Renal cortical epithelial cell (primary cell): ENCODE measurements at places on chromosomes 3 and 15. TPM values are rescaled to one million over a fixed set of nuclear protein-coding genes. Genes with fewer than 3 reads are reported as not detected.

Gene FANCD2OS
- total RNA-seq: not detected in 2 replicates

Gene CTXN2
- total RNA-seq: 0.05 TPM in 1 of 2 replicates, not detected in the other

Gene DCBLD2
- 391 and 1,095 TPM in 2 replicates for total RNA-seq

Gene GP5
- under 0.01 and 0.10 TPM in 2 replicates for total RNA-seq

Gene GOLGA8R
- 0.35 and 1.6 TPM in 2 replicates for total RNA-seq

Gene KCNMB3
- total RNA-seq: under 0.01 and 2.1 TPM in 2 replicates

Gene INSYN1
- total RNA-seq: under 0.01 and 0.80 TPM in 2 replicates

Gene CCR2
- total RNA-seq: not detected in 2 replicates

Gene TM4SF1
- 63.8 and 247 TPM in 2 replicates for total RNA-seq

Gene CCR8
- 1.0 TPM in 1 of 2 replicates, not detected in the other for total RNA-seq

Gene IQCH
- total RNA-seq: 3.0 and 14.0 TPM in 2 replicates

DNA sequence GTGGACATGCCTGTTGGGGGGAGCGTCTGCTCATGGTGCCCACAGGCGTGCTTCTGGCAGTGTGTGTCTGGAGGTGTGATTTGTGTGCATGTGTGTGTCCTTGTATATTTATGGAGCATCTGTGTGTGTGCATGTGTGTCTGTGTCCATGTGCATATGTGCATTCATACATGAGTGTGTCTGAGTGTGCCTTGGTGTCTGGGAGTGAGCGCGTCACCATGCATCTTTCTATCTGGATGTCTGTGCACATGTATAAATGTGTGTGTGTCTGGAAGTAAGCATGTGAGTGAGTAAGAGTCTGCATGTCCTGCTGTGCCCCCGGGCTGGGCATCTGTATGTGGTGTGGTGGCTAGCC lies 58.1 kb upstream of the PRR23E start:
- DNase-seq: no peak

- DNase-seq: no peak
These were observed 262.6 kb downstream of the C3orf38 start for GRCh38 chr3:88412346-88412745.

- peak; percentile 66 for DNase-seq
These were observed 618.1 kb downstream of the PYDC2 start for GRCh38 chr3:192079098-192079497.

GRCh38 chr15:27183201-27183600 lies 212.2 kb downstream of the GABRG3 start:
- no peak for DNase-seq

DNA sequence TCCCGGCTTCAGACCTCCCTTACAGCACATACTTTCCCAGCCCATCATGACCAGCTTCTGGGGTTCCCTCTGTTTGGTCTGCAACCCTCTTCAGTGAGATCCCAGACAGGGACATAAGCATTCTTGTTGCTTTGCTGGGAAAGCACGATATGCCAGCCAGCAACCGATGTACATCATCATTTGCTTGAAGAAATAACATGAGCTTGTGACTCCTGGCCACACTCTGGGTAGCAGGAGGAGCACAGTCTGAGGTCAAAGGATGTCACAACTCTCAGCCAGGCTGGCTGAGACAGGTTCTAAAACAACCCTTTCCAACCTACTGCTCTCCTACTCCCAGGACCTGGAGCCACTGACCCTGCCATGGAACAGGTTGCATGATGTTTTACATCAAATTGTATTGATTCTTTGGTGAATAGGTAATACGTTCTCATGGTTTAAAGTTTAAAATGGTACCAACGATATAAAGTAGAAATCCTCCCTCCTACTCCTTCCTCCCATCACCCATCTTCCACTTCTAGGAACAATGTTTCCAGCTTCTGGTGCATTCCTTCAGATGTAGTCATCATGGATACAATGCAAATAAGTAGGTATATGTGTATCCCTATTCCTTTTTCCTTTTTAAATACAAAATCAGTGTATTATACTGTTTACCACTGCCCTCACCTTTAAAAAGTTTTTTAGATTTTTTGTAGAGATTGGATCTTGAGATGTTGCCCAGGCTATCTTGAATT lies 190.3 kb downstream of the OPA1 start:
- DNase-seq: peak; percentile 80

GRCh38 chr3:13309004-13309403 lies 111.1 kb downstream of the NUP210 start:
- no peak for DNase-seq

DNA sequence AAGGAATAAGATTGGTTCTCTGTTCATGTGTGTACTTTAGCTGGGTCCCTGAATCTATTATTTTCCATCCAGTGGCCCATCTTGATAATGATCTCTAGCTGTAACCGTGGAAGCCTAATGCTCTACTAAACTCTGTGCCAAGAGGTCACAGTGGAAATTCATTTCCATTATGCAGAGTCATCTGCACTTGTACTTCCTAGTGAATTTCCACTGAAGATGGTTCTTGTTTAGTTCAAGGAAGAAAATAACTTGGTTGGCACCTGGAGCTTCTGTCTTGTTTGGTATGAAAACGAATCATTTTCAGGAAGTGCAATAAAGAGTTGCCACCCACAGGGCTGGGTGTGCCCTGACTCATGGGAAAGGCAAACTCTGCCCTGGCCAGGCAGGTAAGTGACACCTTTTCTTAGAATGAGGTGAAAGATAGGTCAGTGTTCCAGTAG lies 10.3 kb downstream of the LPP start:
- DNase-seq: peak; percentile 75

GRCh38 chr3:74349015-74349414 lies 265.4 kb downstream of the CNTN3 start:
- DNase-seq: no peak

- DNase-seq: no peak
These were observed 921 bp downstream of the LMLN start for GRCh38 chr3:197960694-197961581.

DNA sequence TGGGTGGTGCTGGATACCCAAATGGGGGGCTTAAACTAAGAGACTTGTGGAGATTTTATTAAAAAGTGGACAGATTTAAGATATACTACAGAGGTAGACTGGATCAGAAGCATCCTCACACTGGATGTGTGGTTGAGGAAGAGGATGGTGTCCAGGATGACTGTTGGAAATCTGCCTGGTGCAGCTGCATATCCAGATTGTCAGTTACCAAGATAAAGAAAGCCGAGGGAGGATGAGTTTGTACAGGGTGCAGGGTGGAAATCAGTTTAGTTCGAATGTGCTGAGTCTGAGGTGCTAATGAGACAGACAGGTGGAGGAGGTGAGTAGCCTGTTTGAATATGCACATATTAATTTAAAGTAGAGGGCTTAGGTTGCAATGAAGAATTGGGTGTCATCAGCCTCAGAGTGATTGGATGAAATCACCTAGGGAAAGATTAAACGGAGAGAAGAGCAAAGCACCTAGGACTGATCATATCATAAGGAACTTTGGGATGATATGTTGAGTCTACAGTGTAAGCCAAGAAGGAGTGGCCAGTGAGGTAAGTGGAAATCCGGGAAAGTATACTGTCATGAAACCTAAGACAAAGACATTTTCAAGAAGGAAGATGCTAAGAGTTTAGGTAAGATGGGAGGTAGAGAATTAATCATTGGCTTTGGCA lies 74.1 kb upstream of the GOLGA8B start:
- DNase-seq: no peak

DNA sequence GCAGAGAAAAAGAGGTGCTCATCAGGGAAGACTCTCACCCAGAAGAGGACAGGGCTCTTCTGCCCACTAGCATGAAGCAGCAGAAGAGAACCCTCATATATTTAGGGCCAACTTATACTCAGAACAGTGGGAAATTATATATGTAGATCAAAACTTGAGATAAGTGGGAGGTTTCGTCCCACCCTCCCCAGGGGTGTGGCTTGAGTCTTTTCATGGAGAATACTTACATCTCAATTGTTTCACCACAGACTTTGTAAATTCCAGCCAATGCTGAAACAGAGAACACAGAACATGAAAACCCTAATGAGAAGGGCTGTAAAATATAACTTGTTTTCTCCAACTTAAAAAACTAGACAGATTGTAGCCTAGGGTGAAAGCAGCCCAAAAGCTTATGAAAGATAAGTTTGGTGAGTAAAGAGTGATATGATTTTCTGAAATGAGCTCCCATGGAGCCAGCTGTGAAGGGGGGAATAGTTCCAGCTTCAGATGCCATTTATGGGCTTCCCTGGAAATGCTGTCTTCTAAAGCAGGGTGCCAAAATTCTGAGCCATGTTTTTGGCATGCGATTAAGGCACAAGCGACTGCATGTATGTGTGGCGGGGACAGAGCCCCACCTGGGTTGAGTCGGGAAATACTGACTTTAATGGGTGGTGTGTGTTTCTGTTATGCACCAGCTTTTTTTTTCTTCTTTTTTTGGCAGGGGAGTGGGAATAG lies 92.9 kb downstream of the WDR76 start:
- no peak for DNase-seq

DNA sequence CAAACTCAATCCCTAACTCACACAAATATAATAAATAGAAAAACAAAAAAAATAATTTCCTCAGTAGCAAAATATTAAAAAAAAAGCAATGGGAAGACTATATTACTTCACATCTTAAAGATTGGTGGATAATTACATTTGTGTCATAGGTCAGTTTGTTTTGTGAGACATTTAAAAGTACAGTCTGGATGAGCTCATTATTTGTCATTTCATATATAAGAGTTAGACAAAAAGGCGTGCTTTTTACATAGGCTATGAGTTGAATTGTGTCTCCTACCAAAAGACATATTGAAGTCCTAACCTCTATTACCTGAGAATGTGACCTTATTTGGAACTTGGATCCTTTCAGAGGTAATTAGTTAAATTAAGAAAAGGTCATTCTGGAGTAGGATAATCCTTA lies 710.1 kb upstream of the CBLB start:
- DNase-seq: no peak

GRCh38 chr15:98241032-98241554 lies 280.6 kb downstream of the ARRDC4 start:
- DNase-seq: no peak

- peak; percentile 73 for DNase-seq
These were observed 160.1 kb upstream of the IL12A start for GRCh38 chr3:159828542-159828943.

DNA sequence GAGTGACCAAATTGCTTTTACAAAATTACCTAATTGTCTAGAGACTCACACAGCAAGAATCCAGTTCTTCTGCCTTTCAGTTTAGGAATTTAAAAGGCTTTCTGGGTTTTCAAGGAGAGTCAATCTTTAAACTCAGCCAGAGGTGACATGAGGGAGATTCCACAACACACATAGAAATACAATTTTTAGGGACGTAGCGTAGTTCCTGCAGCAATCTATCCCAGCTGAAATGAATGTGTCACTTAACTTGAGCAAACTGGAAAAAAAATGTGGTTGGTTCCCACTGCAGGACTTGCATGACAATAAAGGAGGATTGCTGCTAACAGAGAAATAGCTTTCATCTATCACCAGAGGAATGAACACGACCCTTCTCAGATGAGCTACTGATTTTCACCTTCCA lies 269.7 kb downstream of the OTOL1 start:
- DNase-seq: no peak

GRCh38 chr3:179676081-179676480 lies 23.2 kb downstream of the USP13 start:
- peak; percentile 62 for DNase-seq

DNA sequence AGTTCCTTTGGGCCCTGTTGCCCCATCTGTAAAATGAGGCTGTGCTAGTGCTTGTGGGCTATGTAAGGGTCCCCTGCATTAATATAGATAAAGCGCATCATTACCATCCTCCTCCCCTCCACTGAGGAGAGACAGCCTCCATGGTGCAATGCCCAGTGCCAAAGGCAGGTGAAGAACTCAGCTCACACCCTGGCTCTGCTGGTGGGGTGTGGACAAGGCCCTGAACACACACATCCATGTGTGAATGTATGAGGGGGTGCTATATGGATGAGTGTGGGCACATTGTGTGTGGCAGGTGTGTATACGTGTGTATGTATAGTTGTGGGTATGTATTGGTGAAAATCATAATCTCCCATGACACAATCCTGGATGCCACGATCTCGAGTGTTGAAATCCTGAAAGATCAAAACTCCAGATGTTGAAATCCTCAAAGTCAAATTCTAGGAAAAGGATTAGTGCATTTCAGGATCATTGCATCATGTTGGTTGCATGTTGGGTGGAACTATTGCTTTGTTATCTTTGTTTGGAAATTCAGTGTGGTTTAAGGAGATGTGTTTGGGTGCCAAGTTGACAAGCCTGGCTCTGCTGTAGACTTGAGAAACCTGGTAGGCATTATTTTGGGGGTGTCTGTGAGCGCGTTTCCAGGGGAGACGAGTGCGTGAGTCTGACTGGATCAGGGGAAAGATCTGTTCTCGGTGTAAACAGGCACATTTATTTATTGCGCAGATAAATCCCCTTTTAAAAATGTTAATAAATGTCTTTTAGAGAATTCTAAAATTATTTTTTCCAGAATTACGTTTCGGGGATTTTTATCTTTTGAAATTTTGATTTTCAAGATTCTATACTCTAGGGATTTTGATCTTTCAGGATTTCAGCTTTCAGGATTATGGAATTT lies 42.0 kb upstream of the SEC61A1 start:
- peak; percentile 65 for DNase-seq

- no peak for DNase-seq
These were observed 119.0 kb upstream of the LPP start for GRCh38 chr3:188034989-188035388.

DNA sequence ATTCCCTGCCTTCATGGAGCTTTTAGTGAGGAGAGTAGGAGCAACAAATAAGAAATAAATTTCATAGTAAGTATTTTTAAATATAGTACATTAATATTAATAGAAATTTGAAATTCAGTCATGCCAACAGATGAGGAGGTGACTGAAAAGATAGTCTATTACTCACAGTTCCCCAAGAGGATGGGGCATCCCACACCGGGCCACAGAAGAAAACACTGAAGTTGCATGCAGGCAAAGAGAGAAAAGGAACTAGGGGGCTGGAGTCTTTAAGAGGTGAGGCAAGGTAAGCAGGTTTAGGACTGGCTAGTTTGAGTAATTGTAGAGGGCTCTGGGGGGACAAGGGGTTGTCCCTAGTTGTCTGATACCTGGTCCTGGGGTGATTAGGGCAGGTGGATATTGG lies 120.1 kb upstream of the UMPS start:
- DNase-seq: no peak
